ENCODE measurements at places on chromosomes 6 and 20.
A peak's percentile ranks its signal among the peaks of the same experiment; 100 is the strongest.

DNA sequence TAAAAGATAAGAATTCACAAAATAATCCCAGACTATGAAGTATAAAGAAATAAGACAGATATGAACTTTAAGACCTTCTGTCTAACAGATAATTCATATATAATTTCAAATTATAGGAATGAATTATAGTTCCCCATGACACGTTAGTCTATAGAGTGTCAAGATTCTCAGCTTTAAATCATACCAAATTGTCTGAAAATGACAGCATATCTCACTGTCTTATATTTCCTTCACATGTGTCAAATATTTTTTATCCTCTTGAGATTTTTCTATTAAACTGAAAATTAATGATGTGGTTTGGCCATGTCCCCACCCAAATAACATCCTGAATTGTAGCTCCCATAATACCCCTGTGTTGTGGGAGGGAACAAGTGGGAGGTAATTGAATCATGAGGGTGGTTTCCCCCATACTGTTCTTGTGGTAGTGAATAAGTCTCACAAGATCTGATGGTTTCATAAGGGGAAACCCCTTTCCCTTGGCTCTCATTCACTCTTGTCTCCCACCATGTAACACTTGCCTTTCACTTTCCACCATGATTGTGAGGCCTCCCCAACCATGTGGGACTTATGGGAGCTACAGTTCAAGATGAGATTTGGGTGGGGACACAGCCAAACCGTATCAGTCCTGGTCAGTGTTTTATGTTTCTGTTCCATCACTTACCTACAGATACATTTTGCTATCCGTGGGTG lies 825.3 kb upstream of the GJE1 start:
- no peak for DNase-seq

DNA sequence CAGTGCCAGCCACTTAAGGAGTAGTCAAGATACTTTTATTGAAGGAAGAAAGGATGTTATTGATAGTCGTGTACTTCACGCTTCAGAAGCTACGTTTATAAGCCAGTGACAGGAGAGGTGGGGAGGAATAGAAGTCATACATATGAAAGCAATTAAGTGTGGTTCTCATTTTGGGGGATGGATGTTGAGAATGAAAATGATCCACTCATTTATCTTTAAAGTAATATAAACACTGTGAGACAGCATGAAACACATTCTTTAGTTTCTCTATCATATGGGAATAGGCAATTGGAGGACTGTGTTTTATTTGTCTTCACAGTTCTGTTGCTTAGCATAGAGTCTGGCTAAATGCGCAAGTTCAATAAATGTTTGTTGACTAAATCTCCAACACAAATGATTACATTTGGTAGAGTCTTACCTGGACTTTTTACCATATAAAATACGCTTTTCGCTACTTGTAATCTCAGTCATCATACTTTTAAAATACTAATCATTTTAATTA lies 35.2 kb downstream of the AK9 start:
- DNase-seq: no peak

- no peak for DNase-seq
Measured at GRCh38 chr6:44074813-44075646, 52.2 kb downstream of the MRPL14 start.

GRCh38 chr20:17316316-17317038 lies 89.6 kb downstream of the PCSK2 start:
- no peak for DNase-seq

GRCh38 chr6:44024574-44025219 lies 102.6 kb downstream of the MRPL14 start:
- no peak for DNase-seq

DNA sequence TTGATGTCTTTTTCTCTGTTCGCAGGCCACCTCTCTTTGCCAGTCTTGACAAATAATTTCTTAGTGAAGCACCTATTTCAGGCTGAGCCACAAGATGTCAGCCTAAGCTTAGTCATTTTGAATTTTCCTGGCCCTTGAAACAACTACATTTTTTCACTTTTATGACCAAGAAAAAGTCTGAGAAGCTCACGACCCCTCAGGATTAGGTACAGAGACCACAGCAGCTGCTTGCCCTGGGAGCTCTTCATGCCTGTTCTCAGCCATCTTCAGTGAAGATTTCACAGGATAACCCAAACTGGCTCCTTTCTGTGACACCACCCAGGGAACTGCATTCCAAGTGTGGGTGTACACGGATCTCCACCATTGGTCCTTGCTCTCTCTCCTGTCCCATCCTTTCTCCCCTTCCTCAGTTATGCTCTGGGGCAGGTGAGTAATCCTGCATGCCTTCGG lies 38.4 kb upstream of the SPTLC3 start:
- DNase-seq: peak; percentile 60

GRCh38 chr6:106608080-106608668 lies 21.1 kb downstream of the RTN4IP1 start:
- DNase-seq: peak; percentile 74

DNA sequence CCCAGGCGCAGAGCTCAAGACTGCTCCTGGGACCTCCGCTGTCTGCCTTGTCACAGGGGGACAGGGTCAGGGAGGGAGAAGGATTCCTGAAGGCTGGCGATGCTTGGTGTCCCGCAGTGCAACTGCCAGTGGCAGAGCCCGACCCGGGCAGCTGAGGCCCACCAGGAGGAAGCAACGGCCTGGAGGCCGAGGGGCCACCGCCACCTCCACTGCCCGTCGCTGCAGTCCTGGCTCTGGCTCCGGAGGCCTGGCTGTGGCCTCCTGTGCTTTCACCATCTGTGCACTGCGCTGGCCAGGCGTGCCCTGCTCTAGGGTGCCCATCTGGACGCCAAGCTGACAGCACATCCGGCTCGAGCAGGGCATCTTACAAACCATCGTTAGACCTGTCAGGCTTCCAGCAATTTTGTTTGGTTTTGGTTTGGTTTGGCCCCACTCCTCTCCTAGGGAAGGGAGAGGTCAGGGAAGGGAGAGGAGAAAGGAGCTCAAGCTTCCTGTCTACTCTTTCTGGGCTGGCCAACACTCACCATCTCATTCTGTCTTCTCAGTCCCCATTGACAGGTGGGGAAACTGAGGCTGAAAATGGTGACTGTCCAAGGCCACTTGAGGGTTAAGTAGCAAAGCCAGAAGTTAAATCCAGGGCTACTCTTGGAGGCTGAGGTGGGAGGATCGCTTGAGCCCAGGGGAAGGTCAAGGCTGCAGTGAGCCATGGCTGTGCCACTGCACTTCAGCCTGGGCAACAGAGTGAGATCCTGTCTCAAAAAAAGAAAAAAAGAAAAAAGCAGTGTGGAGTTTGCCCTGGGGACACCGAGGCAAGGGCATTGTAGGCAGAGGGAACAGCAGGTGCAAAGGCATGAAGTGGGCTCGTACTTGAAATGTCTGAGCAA lies 37.7 kb upstream of the NOL4L start:
- no peak for DNase-seq

- peak; percentile 21 for DNase-seq
Measured at GRCh38 chr20:25453035-25453810, 45.8 kb downstream of the GINS1 start.

- DNase-seq: no peak
Measured at GRCh38 chr6:20744911-20745557, 210.8 kb downstream of the CDKAL1 start.

DNA sequence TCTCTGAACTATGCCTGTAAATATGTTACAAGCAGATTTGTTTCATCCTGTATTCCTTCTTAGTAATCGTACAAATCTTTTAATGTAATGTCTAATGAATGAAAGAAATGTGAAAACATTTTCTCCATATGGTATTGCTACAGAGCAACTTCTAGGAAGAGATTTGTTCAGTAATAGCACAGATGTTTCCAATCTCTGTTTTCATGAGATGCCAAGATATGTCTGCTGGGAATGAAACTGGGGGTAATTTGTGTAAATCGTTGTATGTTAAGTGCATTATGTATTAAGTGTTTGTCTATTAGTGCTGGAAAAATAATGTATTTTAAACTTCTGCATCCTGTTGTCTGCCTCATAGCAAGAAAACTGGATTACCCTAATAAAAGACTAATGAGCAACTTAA lies 722.2 kb upstream of the EYS start:
- DNase-seq: peak; percentile 66

- no peak for DNase-seq
Measured at GRCh38 chr20:61646453-61646852, 394.4 kb downstream of the CDH4 start.

- DNase-seq: peak; percentile 62
Measured at GRCh38 chr6:46932526-46933319, 11.0 kb upstream of the ADGRF5 start.

- DNase-seq: peak; percentile 68
Measured at GRCh38 chr6:137417396-137417795, 76.8 kb downstream of the OLIG3 start.

GRCh38 chr6:5730585-5731263 lies 276.0 kb downstream of the NRN1 start:
- DNase-seq: peak; percentile 67

- peak; percentile 88 for DNase-seq
Measured at GRCh38 chr6:33609528-33609927, 11.6 kb upstream of the ITPR3 start.

GRCh38 chr6:166834049-166834448 lies 122.3 kb downstream of the RNASET2 start:
- no peak for DNase-seq

- no peak for DNase-seq
Measured at GRCh38 chr20:18589941-18590674, 2.3 kb downstream of the DTD1 start.

- DNase-seq: peak; percentile 56
Measured at GRCh38 chr6:35419417-35419816, 32.7 kb upstream of the FANCE start.

GRCh38 chr20:45975686-45976085 lies 3.7 kb upstream of the ZNF335 start:
- DNase-seq: no peak

- DNase-seq: no peak
Measured at GRCh38 chr6:87912102-87912501, 135.5 kb upstream of the SPACA1 start.

- DNase-seq: peak; percentile 48
Measured at GRCh38 chr20:42082611-42083010, 464.4 kb upstream of the CHD6 start.

DNA sequence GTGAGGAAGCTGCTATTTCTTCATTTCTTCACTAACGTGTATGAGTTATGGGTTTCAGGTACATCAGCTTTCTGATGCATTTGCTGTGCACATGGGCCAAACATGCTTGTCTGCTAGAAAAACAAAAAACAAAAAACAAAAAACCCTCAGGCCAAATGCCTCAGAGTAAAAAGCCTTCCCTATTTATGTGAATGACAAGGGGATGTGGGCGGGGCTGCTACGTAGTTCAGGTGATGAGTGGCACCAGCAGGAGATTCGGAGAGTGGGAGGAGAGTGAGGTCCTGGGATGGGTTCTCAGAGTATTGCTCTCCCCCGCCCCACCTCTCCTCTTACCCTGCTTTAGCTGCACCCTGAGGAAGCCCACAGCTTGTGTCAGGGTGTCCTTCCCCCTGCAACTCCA lies 596.8 kb upstream of the JAG1 start:
- DNase-seq: no peak

DNA sequence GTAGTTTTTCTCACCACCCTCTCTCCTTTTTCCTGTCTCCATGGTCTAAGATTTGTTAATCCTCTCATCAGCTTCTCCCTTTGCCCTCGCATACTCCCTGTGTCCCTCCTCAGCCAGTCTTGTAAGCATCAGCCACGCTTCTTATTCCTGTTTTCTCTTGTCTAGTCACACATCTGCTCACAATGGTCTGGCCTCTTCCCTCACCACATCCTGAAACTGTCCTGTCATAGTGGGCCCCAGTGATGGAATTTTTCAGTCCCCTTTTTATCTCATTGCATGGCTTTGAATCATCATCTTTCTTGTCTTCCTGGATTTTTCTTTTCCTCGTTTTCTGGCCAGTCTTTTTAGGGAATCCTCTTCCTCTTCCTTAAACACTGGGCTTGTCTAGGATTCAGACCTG lies 57.2 kb downstream of the GFRA4 start:
- no peak for DNase-seq

- no peak for DNase-seq
Measured at GRCh38 chr20:5705827-5706226, 44.4 kb upstream of the SHLD1 start.

GRCh38 chr6:36838896-36839748 lies at the start of gene CPNE5:
Gene CPNE5, minus strand, starts transcription at chr6:36839444. Its CDS starts 67 bp downstream, at chr6:36839377.
- no peak for DNase-seq

DNA sequence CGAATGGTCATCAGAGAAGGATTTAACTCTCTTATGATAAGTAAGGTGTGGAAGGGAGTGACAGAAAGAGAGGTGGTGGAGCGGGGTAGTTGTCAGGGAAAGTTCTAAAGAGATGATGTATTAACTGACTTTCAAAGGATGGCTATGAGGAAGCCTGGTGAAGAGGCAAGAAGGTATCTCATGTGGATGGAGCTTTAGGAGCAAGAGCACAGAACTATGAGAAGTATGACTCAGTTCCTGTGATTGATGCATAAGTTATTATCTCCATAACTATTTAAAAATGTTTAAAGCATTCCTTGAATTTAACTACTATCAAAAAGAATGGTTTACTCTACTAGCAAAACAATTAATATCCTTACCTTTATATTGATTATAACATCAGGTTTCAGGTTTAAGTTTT lies 28.8 kb downstream of the AK9 start:
- no peak for DNase-seq

GRCh38 chr20:57414867-57415592 lies 23.8 kb downstream of the RBM38 start:
- peak; percentile 30 for DNase-seq

DNA sequence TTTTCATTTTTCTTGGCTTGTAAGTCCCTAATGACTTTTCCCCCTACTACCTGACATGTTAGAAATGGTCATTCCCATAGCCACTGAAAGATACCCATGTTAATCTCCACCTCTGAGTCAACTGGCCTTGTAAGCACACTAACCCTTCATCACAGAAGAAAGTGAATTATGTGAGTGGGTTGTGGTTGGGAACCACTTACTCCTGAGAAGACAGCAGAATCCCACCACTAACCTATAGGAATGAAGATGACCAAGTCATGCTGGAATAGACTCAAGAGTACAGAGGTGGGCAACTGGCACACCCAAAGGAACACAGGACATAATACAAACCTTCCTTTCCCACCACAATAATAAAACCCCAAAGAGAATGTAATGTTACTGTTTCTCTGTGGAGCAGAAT lies 30.1 kb downstream of the RAMACL start:
- DNase-seq: peak; percentile 63

- DNase-seq: no peak
Measured at GRCh38 chr6:43119482-43119881, 43.4 kb downstream of the PTK7 start.

DNA sequence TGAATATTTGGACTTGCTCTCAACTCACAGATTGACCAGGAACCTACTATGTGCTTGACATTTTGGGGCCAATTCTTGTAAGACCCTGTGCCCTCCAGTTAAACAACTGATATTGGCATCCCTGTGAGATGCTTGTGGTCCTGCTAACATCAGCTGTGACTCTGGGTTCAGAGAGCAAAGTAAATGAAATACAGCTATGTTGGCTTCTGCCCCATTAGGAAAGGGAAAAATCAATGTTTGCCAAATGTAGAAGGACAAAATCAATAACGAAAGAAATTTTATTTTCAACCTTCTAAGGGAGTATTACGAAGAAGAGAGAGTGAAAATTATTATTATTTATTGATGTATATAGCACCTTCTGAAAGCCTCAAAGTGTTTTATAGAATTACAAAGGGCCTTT lies 266.9 kb upstream of the ARID1B start:
- no peak for DNase-seq

- no peak for DNase-seq
Measured at GRCh38 chr6:168190646-168191443, 111.8 kb upstream of the FRMD1 start.

GRCh38 chr6:145270464-145270863 lies 464.9 kb downstream of the EPM2A start:
- no peak for DNase-seq

GRCh38 chr20:45408646-45409213 lies 641 bp downstream of the DBNDD2 start:
- no peak for DNase-seq
